ENCODE measurements at places on chromosomes 1 and 21.

GRCh38 chr1:203280061-203280460 is 25.3 kb upstream of the BTG2 start:
- no peak for DNase-seq

DNA sequence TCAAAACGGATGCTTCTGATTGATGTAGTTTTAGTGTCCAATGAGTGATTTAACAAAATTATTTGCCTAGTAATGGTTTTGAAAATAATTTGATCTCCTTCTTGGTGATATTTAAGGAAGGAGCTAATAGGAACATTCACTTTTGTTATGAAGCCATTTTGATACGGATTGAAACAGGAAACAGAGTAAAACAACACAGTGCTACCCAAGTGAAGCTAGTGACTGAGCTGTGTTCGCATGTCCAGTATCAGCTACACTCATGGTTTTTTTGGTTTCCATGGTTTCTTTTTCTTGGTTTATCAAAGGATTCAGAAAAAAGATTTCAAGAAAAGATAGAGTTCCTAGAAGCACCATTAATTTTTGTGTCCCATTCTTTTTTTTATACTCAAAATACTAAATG is 40.1 kb upstream of the PLEKHO1 start:
- DNase-seq = no peak

DNA sequence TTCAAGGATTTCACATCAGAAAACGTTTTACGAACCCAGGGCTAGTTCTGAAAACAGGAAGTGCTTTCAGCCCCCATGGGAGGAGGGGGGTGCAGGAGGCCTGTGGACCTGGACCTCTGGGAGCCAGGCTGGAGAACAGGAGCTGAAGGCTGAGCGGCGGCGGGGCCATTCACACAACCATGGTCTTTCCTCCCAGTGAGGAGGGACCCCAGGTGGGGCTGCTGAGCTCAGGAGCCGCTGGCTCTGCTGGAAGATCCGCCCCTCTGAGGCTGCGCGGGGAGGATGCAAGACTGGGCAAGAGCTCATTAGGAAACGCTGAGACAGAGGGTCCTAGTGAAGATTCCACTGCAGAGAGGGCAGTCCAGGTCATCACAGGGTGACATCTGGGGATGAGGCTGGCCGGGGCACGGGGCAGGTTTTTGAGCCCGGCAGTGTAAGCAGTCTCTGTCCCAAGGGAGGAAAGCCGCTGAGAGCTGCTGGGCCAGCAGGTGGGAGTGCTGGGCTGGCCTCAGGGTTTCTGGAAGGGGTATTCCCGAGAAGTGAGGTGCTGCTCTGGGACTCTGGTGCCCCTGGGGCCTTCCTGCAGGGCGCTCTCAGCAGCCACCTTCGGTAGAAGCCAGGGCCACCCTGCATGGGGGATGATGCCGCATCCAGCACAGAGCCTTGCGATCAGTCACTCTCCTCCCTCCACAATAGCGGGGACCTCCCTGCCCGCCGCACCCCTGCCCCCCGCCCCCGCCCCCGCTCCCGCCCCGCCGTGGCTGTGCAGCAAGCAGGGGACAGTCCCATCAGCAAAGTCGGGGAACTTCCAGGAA is 7.5 kb downstream of the MX2 start:
- no peak for DNase-seq

- no peak for DNase-seq
Measured at GRCh38 chr1:201740670-201741111, 88.3 kb upstream of the IPO9 start.

GRCh38 chr1:119531606-119532323 is 24.8 kb downstream of the HSD3B1 start:
- no peak for DNase-seq

Data from stimulated activated CD8-positive, alpha-beta memory T cell treated with anti-CD3 and anti-CD28 coated beads, Interleukin-4, amount 100 ng/mL, for 4 hours (primary cell).